ENCODE measurements at places on chromosomes 3 and 15.
A peak's percentile ranks its signal among the peaks of the same experiment; 100 is the strongest.

DNA sequence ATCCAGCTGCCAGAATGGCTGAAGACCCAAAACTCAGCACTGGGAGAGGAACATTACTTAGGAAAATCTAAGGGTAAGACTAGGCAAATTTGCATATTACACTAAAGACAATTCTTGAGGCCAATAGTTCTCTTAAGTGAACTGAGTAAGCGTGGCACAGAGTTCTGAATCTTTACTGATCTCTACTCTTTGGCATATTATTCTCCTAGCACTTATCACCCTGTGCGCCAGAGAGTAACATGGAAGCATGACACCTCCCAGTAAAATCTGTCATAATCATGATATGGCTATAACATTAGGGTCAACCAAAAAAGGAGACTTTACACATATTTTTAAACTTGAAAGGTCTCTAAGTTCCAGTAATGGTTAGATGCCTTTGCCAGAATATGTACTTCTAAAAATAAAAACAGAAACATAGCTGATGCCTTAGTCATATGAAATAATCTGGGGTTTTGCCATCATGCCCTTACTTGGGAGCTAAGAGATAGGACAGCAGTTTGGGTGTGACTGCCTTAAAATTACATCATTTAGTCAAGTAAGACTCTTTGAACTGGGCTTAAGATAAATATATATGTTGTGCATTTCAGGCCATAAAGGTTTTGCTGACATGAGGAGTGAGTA, 290.5 kb downstream of the PLCL2 start:
- no peak for DNase-seq

DNA sequence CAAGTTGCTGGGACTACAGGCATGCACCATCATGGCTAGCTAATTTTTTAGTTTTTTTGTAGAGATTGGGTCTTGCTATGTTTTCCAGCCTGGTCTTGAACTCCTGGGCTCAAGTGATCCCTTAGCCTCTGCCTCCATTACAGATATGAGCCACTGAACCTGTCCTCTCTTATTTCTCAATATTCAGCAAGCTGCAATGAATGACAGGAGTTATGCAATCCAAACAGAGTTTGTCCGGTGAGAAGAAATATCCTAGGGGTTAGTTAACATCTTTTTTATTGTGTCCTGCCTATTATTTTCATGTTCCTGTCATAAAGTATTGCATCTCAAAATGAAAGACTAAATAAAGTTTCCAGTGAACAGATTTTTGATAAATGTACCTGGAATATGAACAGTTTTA, 1161.4 kb downstream of the OTOL1 start:
- DNase-seq, result no peak

- peak; percentile 70 for DNase-seq
These were observed 400.2 kb upstream of the TBL1XR1 start for GRCh38 chr3:177597311-177598096.

DNA sequence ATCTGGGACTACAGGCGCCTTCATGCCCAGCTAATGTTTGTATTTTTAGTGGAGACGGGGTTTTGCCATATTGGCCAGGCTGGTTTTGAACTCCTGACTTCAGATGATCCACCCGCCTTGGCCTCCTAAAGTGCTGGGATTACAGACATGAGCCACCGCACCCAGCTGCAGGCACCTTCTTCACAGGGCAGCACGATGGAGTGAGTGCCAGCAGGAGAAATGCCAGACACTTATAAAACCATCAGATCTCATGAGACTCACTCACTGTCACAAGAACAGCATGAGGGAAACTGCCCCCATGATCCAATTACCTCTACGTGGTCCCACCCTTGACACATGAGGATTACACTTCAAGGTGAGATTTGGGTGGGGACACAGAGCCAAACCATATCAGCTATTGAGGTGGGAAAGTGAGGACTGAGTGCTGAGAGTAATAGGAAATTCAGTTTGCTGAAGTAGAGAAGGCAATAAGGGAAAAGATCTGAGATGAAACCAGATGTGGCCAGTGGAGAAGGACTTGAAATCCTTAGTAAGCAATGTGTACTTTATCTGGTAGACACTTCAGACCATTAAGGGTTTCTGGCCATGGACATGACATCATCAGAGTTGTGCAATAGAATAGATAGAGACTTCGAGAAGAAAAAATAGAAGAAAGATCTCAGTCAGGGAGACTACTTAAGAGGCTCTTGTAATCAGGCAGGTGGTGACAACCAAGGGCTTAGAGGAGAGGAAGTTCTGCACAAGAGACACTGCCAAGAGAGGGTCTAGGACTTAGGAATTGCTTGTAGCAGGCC, 18.1 kb upstream of the ATP13A5 start:
- no peak for DNase-seq

GRCh38 chr3:77195766-77196545, 156.1 kb downstream of the ROBO2 start:
- no peak for DNase-seq

GRCh38 chr3:99565331-99565730, 73.1 kb upstream of the COL8A1 start:
- no peak for DNase-seq

GRCh38 chr15:86004061-86004460, 75.6 kb upstream of the AGBL1 start:
- no peak for DNase-seq

DNA sequence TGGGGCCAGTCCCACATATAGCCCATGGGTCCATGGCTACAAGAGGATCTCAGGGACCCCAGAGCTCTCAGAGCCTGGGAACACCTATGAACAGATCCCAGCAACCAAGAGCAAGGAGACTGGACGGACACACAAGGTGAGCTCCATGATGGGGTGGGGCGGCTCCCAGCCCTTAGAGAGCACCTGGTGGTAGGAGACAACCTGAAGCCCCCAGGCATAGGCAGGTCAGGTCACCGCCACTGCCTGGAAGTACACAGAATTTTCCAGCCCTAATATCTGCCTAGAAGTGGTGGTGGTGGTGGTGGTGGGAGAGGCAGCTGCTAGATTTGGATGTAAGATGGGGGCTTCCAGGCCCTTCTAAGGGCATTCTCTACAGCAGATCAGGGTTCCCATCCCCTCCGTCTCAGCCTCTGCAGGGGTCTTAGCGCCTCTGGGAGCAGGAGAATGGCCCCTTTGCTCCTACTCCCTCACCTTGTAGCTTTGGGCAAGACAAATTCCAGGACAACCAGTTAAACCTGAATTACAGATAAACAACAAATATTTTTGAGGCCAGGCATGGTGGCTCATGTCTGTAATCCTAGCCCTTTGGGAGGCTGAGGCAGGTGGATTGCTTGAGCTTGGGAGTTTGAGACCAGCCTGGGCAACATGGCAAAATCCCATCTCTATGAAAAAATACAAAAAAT, 9.2 kb downstream of the SH2D7 start:
- no peak for DNase-seq

DNA sequence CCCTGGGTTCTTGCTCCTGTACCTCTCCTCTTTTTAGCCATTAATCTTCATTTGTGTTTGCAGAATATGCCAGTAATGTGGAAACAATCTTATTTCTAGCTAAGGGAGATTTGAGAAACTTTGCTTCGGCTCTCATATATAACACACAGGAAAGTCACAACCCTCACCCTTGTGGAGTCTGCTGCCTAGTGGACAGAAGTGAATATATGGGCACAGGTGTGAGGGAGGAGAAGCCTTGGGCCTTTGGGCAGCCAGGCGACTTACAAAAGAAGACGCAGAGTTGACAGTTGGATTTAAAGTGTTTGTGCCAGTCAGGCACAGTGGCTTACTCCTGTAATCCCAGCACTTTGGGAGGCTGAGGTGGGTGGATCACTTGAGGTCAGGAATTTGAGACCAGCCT, 181.8 kb upstream of the TBL1XR1 start:
- no peak for DNase-seq

- no peak for DNase-seq
These were observed 142.7 kb downstream of the FNDC3B start for GRCh38 chr3:172181932-172182586.

GRCh38 chr3:193620650-193621049, 27.6 kb downstream of the OPA1 start:
- DNase-seq, result no peak

DNA sequence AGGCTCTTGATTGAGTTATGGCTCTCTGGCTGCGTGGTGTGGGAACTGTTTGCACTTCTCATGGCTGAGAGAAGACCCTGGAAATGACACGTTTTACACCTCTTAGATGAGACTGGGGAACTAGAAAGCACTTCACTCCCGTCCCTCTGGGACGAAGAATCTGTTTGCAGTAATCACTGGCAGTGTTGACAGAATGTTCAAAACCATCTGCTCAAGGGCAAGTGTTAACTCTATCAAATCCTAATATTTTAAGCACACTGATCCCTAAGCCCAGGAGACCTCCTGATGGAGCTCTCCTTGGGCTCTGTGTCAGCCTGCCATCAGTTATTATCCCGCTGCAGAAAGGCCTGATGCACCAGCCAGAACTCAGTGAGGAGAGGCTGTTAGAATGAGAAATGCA, 323.8 kb upstream of the DNAJC19 start:
- DNase-seq, result peak; percentile 83

DNA sequence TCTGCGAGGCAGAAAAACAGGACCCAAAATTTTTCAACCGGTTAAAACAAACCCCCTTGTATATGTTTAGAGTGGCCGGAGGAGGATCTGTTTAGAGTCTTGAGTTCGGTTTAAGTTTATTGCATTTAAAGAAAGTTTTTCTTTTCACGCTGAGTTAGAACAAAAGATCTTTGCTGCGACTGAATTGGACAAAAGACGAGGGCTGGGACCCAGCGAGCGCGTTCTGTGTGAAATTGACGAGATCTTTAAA, 9.8 kb downstream of the NR2F2 start:
- DNase-seq, result no peak

GRCh38 chr3:54476891-54477290, 354.5 kb downstream of the CACNA2D3 start:
- DNase-seq, result no peak

DNA sequence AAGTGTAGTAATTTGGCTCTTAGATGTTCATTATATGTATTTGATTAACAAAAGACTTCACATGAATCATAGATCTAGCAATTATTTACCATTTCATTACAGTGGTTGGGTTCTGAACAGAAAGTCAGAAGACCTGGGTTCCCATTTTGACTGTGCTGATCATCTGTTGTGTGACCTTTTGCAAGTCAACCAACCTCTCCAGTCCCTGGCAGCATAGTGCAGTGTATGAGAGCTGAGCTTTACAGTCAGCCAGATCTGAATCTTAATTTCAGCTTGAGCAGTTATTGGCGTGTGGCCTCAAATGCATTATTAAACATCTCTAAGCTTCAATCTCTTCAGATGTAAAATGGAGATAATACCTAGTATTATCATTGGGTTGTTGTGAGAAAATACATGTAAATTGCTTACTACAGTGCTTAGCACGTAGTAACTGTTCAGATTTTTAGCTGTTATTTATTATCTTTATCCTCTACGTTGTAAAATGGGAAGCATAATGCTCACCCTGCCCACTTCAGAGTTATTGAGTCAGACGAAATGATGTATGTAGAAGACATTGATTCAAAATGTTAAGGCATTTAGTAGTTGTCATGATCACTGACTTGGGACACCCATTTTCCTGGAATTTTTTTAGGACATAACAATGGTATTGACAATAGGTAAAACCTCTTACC, 104.0 kb downstream of the KLHL25 start:
- no peak for DNase-seq

DNA sequence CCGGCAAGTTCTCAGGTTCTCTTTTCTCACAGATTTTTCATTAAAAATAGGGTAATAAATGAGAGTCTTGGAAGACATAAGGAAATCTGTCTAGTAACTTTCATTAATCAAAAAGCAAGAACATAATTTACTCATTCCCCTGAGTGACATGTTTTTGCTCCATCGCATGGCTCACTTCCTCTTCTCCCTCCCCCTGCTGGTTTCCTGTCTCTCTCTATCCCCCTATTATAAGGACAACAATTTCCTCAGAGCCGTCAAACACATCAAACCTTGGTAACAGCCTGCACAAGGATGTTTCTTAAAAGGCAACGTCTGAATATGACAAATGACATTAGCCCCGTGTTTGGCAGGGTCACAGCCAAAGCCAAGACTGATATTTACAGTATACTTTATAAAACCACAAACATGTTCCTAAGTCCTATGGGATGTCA, 1149.6 kb downstream of the IGSF11 start:
- no peak for DNase-seq

GRCh38 chr3:183098536-183099025, 715 bp downstream of the MCCC1 start:
- DNase-seq, result no peak

DNA sequence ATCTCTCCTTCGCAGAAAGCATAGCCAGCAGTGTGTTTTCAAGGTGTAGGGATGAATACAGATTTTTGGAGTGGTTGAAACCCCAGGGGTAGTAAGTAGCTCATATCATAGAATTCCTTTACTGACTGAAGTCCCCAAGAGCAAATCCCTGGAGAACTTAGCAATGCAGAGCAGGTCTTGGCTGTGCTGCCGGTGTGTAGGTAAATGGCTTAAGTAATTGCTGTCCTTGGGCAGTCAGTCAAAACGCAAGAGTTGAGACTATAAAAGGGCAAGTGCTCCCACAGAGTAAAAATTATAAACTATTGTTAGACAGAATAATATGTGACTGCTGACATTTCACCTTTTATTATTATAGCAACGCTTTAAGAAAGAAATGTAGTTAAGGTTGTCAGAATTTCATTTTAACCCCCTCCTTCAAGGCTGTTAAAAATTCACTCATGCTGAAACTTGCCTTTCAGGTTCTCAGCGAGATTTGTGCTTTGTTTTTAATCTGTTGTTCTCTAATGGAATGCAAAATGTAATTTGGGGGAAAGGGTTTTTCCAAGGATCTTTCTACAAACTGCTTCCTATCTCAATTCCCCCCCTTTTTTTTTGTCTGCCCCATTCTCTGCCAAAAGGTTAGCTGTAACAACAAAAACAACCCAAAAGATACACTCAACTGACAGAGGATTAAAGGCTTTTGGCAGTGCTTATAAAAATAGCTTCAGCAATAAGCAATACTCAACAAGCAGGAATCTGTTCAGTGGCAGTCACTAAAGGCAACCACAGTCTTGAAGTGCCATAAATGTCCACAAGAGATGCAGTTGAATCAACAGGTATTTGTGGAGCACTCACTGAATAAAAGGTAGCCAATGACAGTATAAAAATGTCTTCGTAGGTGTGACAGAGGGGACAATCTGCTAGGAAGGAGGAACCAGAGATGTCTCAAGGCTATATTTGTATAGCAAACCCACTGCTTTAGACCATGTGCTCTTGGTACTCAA, 105.3 kb downstream of the THRB start:
- no peak for DNase-seq

DNA sequence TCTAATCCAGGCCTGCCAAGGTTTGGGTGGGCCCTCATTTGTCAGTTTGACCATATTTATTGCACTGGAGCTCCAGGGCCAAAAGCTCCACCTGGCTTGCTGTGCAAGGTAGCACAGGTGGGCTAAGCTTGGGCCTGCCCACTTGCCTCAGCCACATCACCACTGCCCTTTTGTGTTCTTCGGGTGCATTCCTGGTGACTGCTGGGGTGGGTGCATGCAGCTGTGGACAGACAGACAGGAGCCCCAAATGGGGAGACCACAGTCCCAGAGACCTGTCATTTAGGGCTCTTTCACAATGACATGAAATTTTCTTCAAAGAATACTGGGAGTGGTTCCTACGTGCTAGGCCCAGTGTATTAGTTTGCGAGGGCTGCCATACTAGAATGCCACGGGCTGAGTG, 2.7 kb downstream of the MESP2 start:
- no peak for DNase-seq

Data from NCI-H146 (cell line).